Naive thymus-derived CD8-positive, alpha-beta T cell (primary cell): ENCODE measurements at places on chromosomes 12 and 14. TPM values are rescaled to one million over a fixed set of nuclear protein-coding genes. Genes with fewer than 3 reads are reported as not detected.

Gene LYZ
- total RNA-seq = 7.3 TPM

GRCh38 chr12:103499571-103499970 lies 3.8 kb upstream of the C12orf42 start:
- DNase-seq = no peak
- H3K36me3 ChIP-seq = no peaks in the 10 kb centered on the region
- H3K27me3 ChIP-seq = no peaks in the 10 kb centered on the region
- peaks cover 26% of the 10 kb centered on the region for H3K4me1 ChIP-seq
- H3K27ac ChIP-seq = peak overlapping the region; percentile 73

Gene ZBTB25
- 65.7 TPM for total RNA-seq

- peaks cover 57% of the 10 kb centered on the region for H3K4me1 ChIP-seq
- H3K27ac ChIP-seq = peak overlapping the region; percentile 84
- no peak for DNase-seq
- H3K36me3 ChIP-seq = peaks cover 2% of the 10 kb centered on the region
- no peaks in the 10 kb centered on the region for H3K27me3 ChIP-seq
Measured at GRCh38 chr14:89626233-89626806, 209.3 kb upstream of the FOXN3 start.

Gene PLA2G1B
- total RNA-seq = not detected

GRCh38 chr12:4819654-4820053 lies 90.1 kb upstream of the KCNA1 start:
- no peak for DNase-seq
- no peaks in the 10 kb centered on the region for H3K36me3 ChIP-seq
- peak overlapping the region; percentile 64 for H3K27ac ChIP-seq
- no peak overlapping the region for H3K4me3 ChIP-seq
- peaks cover 25% of the 10 kb centered on the region for H3K4me1 ChIP-seq

- H3K4me1 ChIP-seq = peaks cover 22% of the 10 kb centered on the region
- peaks cover 22% of the 10 kb centered on the region for H3K27me3 ChIP-seq
- no peak within 1 kb of the TSS for H3K27ac ChIP-seq
- DNase-seq = no peak
- no peaks in the 10 kb centered on the region for H3K36me3 ChIP-seq
Measured at GRCh38 chr12:49295082-49295936, at the start of gene PRPH. PRPH (plus strand) TSS chr12:49295147; CDS start chr12:49295201, 54 bp downstream.

DNA sequence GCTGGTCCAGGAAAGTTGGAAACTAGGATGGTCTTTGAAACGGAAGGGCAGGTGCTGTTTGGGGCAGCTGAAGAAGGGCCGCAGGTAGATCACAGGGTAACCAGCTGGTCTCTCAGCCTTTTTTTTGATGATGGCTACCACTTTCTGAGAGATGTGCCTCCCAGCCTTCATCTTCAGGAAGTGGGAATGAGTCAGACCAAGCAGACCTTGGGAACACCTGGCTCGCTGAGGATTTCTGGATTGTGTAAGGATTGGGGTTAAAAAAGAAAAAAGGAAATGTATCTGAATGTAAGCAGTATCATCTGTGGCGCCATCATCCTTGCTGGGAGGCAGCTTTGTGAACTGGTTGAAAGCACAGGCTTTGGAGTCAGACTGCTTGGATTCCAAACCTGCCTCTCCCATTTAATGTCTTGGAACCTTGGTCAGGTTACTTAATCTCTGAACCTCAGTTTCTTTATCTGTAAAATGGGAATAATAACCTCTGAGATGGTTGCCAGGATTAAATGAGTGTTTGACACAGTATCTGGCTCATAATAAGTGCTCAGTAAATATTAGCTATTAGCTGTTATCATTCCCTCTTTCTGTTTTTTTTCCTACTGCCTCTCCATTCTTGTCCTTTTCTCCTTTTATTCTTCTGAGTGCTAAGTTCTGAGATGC lies 1.7 kb downstream of the PRPF40B start:
- H3K27ac ChIP-seq = no peak overlapping the region
- H3K27me3 ChIP-seq = no peaks in the 10 kb centered on the region
- no peak for DNase-seq
- H3K4me1 ChIP-seq = peaks cover 21% of the 10 kb centered on the region
- H3K36me3 ChIP-seq = no peaks in the 10 kb centered on the region

- H3K27ac ChIP-seq = no peak overlapping the region
- H3K36me3 ChIP-seq = peaks cover 5% of the 10 kb centered on the region
- H3K27me3 ChIP-seq = peaks cover 38% of the 10 kb centered on the region
Measured at GRCh38 chr12:27907766-27908165, 64.8 kb downstream of the PTHLH start.

DNA sequence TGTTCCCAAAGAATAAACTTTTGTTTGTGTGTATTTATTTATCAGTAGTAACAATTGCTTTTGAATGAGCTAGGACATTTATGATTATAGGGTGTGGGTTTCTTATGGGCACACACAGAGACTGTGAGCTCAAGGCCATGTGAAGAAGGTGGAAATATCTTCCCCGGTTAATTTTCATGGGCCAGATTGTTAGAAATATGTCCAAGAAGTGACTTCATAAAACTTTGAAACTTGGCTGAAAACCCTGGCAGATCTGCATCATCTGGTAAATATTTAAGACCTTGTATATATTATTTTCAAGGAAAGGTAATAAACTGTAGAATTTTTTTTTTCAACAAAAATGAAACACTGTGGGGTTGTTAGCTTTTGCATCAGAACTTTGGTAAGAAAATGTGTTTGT lies 53.5 kb upstream of the RNU6-8 start:
- no peaks in the 10 kb centered on the region for H3K27me3 ChIP-seq
- no peak for DNase-seq

DNA sequence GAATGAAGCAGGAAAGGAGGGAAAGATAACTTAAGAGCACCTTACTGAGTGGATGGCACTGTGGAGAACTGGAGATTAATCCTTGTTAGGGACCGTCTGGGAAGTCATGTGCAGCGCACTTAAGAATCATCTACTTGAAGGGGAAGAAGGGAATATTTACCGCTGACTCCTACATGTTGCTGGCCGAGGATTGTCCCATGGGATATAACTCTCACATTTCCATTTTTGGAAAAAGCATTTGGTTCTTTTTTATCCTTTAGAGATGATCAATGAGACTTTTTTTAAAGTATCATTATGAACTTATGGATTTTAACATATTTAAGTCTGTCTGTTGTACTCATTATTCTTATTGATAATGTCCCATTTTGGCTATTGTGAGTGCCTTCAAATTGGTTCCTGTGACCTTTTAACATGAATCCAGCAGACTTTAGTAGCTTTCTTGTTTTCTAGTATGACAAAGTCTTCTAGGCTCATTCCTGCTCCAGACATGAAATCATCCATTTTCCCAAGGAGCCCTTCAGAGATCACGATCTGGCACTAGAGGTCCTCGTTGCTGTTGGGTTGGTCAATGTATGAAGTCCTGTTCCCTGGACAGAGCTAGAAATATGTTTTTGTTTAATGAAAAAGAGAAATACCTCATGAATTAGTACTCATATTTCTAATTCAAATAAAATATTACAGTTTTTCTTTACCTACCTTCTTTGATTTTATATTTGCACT lies 20.2 kb upstream of the FAM234B start:
- H3K27me3 ChIP-seq = no peaks in the 10 kb centered on the region
- H3K4me1 ChIP-seq = no peaks in the 10 kb centered on the region
- no peak overlapping the region for H3K4me3 ChIP-seq
- no peak overlapping the region for H3K27ac ChIP-seq
- H3K36me3 ChIP-seq = no peaks in the 10 kb centered on the region

GRCh38 chr12:127041985-127042625 lies 1224.9 kb upstream of the TMEM132C start:
- H3K27ac ChIP-seq = no peak overlapping the region
- H3K27me3 ChIP-seq = no peaks in the 10 kb centered on the region
- H3K4me3 ChIP-seq = no peak overlapping the region
- H3K36me3 ChIP-seq = no peaks in the 10 kb centered on the region
- H3K4me1 ChIP-seq = no peaks in the 10 kb centered on the region

DNA sequence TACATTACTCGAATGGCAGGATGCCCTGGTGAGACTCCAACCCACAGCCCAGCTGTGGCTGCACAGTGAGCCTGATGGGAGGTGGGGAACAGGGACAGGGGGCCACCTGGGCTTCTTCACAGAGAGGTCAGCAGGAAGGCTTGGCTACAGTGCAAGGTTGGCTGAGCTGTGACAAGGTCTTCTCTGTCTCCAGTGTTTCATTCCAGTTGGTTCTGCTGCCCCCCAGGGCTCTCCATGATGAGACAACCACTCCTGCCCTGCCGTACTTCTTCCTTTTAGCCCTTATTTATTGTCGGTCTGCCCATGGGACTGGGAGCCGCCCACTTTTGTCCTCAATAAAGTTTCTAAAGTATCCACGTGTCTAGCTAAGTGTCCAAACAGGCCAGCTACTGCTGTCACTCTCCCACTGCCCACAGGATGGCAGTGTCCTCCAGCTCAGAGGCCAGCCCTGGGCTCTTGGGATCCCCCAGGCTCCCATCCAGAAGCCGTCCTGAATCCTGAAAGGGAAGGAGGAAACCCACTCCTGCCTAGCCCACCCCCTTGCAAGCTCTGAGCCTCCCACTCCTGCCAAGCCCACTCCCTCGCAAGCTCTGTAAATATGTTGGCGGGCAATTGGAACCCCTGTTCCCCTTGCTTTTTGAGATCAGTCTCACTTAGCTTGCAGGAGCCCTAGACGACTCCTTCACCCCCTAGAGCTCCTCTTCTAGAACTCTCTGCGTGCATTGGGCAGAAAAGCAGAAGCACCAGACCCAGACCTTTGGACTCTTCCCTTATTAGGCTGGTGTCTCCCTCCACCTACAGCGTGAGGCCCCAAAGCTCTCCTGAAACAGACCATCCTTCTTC lies 5.4 kb downstream of the C1QL4 start:
- H3K27ac ChIP-seq = no peak overlapping the region
- no peaks in the 10 kb centered on the region for H3K36me3 ChIP-seq
- no peak overlapping the region for H3K4me3 ChIP-seq
- peaks cover 16% of the 10 kb centered on the region for H3K4me1 ChIP-seq
- no peak for DNase-seq
- peaks cover 53% of the 10 kb centered on the region for H3K27me3 ChIP-seq

Gene GLIPR1L2
- 0.91 TPM for total RNA-seq

DNA sequence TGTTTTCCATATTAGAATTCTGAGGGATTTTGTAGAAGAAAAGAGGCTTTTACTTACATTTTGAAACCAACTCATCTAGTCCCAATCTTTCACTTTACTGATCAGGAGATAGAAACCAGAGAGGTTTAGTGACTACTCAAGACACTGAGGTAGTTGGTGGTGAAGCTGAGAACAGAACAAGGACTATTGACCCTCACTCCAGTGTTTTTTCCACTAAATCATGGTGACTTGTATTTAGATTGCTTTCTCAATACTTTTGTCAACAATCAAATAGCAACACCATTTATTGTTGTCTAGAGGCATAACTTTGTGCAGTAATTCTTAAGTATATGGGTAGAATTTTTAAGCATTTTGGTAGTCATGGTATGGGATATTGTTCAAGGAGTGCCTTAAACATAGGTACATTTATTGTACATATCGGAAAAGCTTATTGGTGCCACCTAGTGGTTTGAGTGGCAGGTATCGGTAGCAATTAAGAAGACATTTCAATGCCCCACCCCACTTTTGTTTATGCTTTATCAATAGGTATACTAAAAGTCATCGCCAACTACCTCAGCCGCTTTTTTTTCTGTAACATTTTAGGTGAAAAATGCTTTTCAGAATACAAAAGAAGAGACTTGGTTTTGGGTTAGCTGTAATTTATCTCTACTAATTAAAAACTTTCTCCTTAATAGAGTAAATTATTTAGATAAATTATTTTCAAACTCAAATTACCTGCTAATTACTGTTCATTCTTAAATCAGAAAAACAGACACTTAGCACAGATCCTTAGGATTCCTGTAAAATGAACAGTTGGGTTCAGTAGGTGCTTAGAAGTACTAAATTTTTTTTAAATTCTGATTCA lies 47.3 kb upstream of the PAWR start:
- no peaks in the 10 kb centered on the region for H3K36me3 ChIP-seq
- no peak overlapping the region for H3K27ac ChIP-seq
- H3K4me3 ChIP-seq = no peak overlapping the region
- H3K4me1 ChIP-seq = no peaks in the 10 kb centered on the region
- peaks cover 6% of the 10 kb centered on the region for H3K27me3 ChIP-seq

Gene NEMP1
- total RNA-seq = 29.5 TPM

DNA sequence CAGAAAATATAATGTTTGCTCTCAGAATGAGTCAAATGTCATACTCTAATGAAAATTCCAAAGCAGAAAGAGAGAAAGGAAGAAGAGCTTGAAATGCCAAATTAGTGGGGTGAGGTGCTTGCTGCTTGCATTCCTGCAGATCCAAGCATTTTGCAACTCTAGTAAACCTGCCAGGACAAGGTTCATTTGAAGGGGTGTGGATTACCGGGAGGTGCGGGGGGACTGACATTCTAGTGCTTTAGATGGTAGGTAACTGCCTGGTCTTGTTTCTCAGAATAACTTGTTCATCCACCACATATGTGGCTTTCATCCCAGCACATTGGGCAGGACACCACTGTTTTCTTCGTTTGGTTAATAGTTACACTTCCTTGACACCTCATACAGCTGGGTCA lies 144.4 kb downstream of the AKAP6 start:
- no peak overlapping the region for H3K4me3 ChIP-seq
- no peaks in the 10 kb centered on the region for H3K4me1 ChIP-seq
- no peaks in the 10 kb centered on the region for H3K27me3 ChIP-seq
- H3K27ac ChIP-seq = no peak overlapping the region
- no peak for DNase-seq

GRCh38 chr12:19490908-19491307 lies 51.6 kb downstream of the AEBP2 start:
- no peak overlapping the region for H3K4me3 ChIP-seq
- peaks cover 66% of the 10 kb centered on the region for H3K36me3 ChIP-seq
- H3K27me3 ChIP-seq = no peaks in the 10 kb centered on the region
- H3K4me1 ChIP-seq = peaks cover 49% of the 10 kb centered on the region

DNA sequence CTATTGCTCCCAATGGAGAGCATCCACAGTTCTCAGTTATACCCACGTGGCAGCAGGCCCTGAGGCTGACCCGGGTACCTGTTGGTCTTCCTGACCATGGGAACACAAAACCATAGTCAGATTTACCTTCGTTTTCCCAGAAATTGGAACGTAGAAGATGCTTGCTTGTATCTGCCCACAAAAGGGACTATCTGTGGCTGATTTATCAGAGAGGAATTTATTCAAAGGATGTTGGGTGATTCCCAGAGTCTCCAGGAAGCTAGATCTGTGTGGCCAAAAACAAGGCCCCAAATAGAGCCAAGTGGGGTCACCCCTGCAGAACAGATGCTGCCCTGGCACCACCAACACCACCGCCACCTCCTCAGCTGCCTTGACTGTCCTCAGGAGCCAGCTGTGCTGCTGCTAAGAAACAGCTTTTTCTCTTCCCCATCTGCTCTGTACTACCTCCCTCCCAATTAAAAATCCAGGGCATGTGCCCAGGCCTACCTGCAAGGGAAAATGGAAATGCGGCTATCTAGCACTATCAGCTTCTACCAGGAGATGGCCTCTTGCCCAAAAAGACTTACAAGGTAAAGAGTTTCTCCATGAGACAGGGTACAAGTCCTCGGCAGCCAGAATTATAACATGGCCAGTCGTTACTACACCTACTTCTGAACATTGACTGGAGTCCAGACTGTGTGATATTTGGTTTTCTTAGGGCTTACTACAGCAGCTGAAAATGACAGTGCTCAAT lies 128.6 kb upstream of the PLEKHG7 start:
- H3K4me3 ChIP-seq = no peak overlapping the region
- H3K36me3 ChIP-seq = no peaks in the 10 kb centered on the region
- H3K4me1 ChIP-seq = peaks cover 6% of the 10 kb centered on the region
- H3K27ac ChIP-seq = no peak overlapping the region
- no peak for DNase-seq
- no peaks in the 10 kb centered on the region for H3K27me3 ChIP-seq

Gene LRRC10
- total RNA-seq = not detected

Gene CD63
- total RNA-seq = 41.0 TPM

Gene GOLGA5
- 22.4 TPM for total RNA-seq
